ENCODE measurements at places on chromosomes 5 and 9. TPM values are rescaled to one million over a fixed set of nuclear protein-coding genes. Genes with fewer than 3 reads are reported as not detected.
A peak's percentile ranks its signal among the peaks of the same experiment; 100 is the strongest.

DNA sequence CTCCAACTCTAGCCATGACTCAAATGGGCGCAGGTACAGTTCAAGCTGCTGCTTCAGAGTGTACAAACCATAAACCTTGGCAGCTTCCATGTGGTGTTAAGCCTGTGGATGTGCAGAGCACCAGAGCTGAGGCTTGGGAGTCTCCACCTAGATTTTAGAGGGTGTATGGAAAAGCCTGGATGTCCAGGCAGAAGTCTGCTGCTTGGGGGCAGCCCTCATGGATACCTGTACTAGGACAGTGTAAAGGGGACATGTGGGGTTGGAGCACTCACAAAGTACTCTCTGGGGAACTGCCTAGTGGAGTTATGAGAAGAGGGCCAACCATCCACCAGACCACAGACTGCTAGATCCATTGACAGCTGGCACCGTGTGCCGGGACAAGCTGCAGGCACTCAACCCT, 273.5 kb upstream of the ST8SIA4 start:
- no peaks in the 10 kb centered on the region for H3K27me3 ChIP-seq
- H3K36me3 ChIP-seq = no peaks in the 10 kb centered on the region
- no peak for DNase-seq
- no peak overlapping the region for H3K27ac ChIP-seq
- no peak overlapping the region for H3K4me3 ChIP-seq

DNA sequence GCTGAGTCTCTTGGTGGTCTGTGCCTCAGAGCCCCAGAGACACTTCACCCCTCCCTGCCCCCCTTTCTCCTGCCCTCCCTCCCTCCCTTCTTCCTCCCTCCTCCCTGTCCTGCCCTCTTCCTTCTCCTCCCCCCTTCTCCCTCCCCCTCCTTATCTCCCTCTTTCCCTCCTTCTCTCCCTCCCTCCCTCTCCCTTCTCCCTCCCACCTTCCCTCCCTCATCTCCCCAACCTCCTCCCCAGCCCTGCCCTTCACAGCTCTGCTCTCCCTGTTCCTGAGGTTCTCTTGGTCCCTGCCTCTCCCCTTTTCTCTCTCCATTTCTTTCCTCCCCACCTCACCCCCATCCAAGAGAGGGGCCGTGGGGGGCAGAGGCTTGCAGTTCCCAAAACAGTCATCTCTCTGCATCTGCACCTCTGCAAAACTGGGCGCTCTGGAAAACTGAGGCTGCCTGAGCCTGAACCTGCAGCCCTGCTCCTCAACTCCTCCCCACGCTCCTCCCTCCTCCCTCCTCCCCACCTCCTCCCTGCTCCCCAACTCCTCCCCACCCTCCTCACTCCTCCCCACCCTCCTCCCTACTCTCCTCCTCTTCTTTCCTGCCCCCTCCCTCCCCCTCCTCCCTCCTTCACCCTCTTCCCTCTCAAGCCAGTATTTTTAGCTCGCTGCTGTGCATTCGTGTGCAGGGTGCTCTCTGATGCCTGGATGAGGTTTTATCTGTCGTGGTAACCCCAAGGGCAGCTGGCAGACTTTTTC, 219.1 kb downstream of the C9orf50 start:
- DNase-seq = peak; percentile 56
- H3K27me3 ChIP-seq = no peaks in the 10 kb centered on the region
- H3K4me3 ChIP-seq = no peak overlapping the region
- peaks cover 25% of the 10 kb centered on the region for H3K4me1 ChIP-seq

GRCh38 chr9:6184749-6185645, 30.6 kb upstream of the IL33 start:
- peaks cover 15% of the 10 kb centered on the region for H3K4me1 ChIP-seq
- no peak for DNase-seq
- H3K36me3 ChIP-seq = no peaks in the 10 kb centered on the region
- H3K4me3 ChIP-seq = no peak overlapping the region
- H3K27me3 ChIP-seq = no peaks in the 10 kb centered on the region

GRCh38 chr5:94239266-94239665, 379.1 kb downstream of the KIAA0825 start:
- H3K4me1 ChIP-seq = peaks cover 5% of the 10 kb centered on the region
- no peak for DNase-seq
- no peak overlapping the region for H3K27ac ChIP-seq
- no peaks in the 10 kb centered on the region for H3K27me3 ChIP-seq
- H3K36me3 ChIP-seq = no peaks in the 10 kb centered on the region

- H3K36me3 ChIP-seq = no peaks in the 10 kb centered on the region
- peak within 1 kb of the TSS; percentile 94 for H3K27ac ChIP-seq
- peak within 1 kb of the TSS; percentile 93 for H3K4me3 ChIP-seq
- DNase-seq = peak; percentile 64
- no peaks in the 10 kb centered on the region for H3K27me3 ChIP-seq
- H3K4me1 ChIP-seq = peaks cover 19% of the 10 kb centered on the region
These were observed at the start of gene ABLIM3 for GRCh38 chr5:149141224-149141956. Gene ABLIM3 (plus strand): TSS chr5:149141493. CDS start chr5:149142096, 603 bp downstream.

DNA sequence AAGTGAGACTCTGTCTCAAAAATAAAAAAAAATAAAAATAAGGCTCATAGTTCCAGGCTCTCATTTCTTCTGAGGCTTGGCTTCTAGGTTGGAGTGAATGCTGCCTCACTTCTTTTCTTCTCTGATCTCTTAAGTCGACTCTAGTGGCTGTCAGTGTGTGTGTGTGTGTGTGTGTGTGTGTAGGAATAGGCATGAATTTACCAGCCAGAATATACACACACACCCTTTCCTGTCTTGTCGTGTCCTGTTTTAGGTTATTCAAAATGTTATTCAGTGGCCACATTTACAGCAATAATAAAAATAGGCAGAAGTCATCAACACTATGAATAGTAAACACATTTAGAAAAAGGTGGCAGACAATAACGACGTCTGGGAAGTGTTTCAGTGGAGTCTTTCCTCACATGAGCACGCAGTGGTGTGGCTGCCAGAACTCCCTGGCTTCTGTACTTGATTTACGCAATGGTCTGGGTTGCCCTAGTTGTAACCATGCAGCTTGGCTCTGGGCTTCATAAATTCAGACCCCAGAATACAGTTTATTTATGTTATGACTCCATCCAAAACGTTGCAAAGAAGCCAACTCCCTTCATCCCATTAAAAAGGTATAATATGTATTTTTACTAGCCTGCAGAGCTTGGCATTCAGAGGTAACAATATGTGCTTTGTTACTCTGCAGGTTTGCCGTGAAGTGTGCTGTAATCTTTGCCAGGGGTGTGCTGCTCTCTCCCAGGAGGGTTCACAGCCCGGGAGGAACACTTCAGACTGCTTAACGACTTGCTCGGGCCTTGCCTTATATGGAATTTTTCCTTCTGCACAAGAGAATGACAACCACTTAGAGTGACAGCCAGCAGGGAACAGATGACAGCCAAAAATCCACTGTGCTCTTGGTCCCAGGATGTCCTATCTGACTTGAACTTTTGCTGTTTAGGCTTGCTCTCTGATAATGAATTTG, 34.4 kb upstream of the PALM2AKAP2 start:
- peak overlapping the region; percentile 24 for H3K4me3 ChIP-seq
- peaks cover 37% of the 10 kb centered on the region for H3K4me1 ChIP-seq
- no peaks in the 10 kb centered on the region for H3K27me3 ChIP-seq

DNA sequence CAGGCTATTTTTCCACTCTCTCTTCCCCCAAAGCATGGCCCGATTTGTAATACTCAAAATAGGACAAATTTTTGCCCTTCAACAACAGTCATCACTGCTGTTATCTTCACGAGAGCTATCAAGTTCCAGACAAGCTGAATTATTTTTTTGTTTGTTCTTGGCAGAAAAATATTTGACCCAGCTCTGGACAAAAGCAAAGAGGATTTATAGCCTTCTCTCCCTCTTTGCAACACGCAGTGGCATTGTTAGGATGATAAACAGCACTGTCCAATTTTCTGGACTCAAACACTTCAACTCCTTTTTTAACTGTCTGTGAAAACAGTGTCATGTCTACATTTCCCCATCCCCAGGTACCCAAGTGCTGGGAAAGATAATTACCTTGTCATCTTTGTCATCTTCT, 160.3 kb downstream of the SLF1 start:
- no peak for DNase-seq
- no peak overlapping the region for H3K4me3 ChIP-seq
- H3K36me3 ChIP-seq = no peaks in the 10 kb centered on the region
- peaks cover 5% of the 10 kb centered on the region for H3K27me3 ChIP-seq

DNA sequence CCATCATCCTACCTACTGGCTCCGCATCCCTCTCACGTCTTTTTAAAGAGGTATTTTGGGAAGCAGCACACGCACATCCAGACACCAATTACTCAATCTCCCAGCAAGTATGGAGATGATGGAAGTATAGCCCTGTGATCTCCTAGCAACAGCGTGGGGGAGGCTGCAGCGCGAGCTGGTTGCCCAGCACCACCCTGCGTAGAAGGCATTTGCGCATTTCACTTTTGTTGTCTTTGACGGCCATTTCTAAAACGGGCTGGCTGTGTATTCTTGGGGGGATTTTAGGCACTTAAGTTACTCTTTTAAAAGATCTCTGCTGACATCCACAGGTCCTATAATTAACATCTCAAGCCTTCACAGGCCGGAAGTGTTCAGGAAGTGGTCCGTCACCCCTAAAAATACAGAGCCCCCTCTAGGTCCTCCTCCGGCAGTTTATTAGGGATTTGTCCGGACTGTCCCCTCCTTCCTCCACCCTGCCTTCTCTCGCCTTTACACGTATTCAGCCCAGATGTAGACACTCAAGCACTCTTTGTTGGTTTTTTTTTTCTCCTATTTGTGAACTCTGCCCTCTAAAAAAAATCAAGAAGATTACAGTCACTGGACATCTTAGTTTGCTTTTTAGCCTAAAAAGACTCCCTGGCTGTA, 371.4 kb downstream of the NTRK2 start:
- H3K27ac ChIP-seq = no peak overlapping the region
- no peaks in the 10 kb centered on the region for H3K36me3 ChIP-seq
- H3K27me3 ChIP-seq = no peaks in the 10 kb centered on the region
- no peak for DNase-seq

- H3K27me3 ChIP-seq = no peaks in the 10 kb centered on the region
- H3K4me3 ChIP-seq = no peak overlapping the region
- DNase-seq = no peak
These were observed 134.8 kb upstream of the PCA3 start for GRCh38 chr9:76629205-76629990.

DNA sequence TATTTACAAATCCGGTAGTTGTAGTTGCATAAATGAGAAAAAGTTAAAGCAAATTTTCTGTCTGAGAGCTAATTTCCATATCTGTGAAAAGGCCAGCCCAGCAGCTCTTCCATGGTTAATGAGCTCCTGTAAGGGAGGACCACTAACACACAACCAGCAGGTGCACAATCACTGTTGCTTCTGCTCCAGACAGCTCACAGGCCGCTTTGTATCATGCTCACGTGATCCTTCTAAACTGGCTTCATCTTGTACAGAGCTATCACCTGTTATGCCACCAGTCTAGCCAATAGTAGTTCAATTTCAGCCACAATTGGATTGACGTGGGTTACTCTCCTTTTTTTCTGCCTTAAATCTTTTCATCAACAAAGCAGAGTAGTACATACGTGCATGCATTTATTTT, 38.3 kb upstream of the FBXL17 start:
- no peaks in the 10 kb centered on the region for H3K27me3 ChIP-seq
- no peak overlapping the region for H3K4me3 ChIP-seq
- DNase-seq = no peak
- H3K36me3 ChIP-seq = no peaks in the 10 kb centered on the region

- H3K36me3 ChIP-seq = no peaks in the 10 kb centered on the region
- H3K27ac ChIP-seq = no peak overlapping the region
- peak; percentile 34 for DNase-seq
- no peak overlapping the region for H3K4me3 ChIP-seq
- H3K27me3 ChIP-seq = no peaks in the 10 kb centered on the region
These were observed 106.8 kb downstream of the PDE6A start for GRCh38 chr5:149837680-149838269.

- H3K36me3 ChIP-seq = no peaks in the 10 kb centered on the region
- DNase-seq = peak; percentile 38
- peaks cover 16% of the 10 kb centered on the region for H3K4me1 ChIP-seq
- H3K27ac ChIP-seq = no peak overlapping the region
- no peak overlapping the region for H3K4me3 ChIP-seq
These were observed 92.3 kb downstream of the LMX1B start for GRCh38 chr9:126705767-126706697.

DNA sequence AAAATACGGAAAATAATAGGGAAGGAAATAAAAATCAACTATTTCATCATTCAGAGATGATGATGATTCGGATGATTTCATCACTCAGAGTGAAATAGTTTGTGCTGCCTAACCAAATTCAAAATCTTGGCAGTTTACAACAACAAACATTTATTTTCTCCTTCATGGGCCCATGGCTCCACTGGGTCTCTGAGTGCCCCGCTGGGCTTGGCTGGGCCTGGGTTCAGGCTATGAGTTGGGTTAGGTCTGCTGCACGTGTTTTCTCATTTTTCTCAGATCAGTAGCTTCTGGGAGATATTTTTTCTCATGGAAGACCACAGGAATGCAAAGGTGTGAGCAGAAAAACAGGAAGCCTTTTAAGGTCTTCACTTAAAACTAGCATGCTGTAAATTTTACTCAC, 24.0 kb upstream of the F2RL1 start:
- H3K4me3 ChIP-seq = no peak overlapping the region
- H3K4me1 ChIP-seq = peaks cover 11% of the 10 kb centered on the region
- H3K27me3 ChIP-seq = no peaks in the 10 kb centered on the region
- no peak overlapping the region for H3K27ac ChIP-seq

- H3K4me1 ChIP-seq = peaks cover 4% of the 10 kb centered on the region
- no peaks in the 10 kb centered on the region for H3K27me3 ChIP-seq
- DNase-seq = no peak
- H3K4me3 ChIP-seq = no peak overlapping the region
- H3K36me3 ChIP-seq = no peaks in the 10 kb centered on the region
- no peak overlapping the region for H3K27ac ChIP-seq
These were observed 72.1 kb upstream of the ZNF618 start for GRCh38 chr9:113803811-113804589.

GRCh38 chr9:85713897-85714296, 27.9 kb downstream of the AGTPBP1 start:
- H3K27ac ChIP-seq = no peak overlapping the region
- H3K27me3 ChIP-seq = no peaks in the 10 kb centered on the region
- peaks cover 12% of the 10 kb centered on the region for H3K36me3 ChIP-seq
- DNase-seq = no peak
- no peak overlapping the region for H3K4me3 ChIP-seq

GRCh38 chr5:56343988-56344387, 110.9 kb upstream of the ANKRD55 start:
- DNase-seq = no peak
- H3K27ac ChIP-seq = no peak overlapping the region
- H3K4me1 ChIP-seq = no peaks in the 10 kb centered on the region
- H3K27me3 ChIP-seq = no peaks in the 10 kb centered on the region
- no peaks in the 10 kb centered on the region for H3K36me3 ChIP-seq

GRCh38 chr9:16307626-16308195, 562.8 kb downstream of the BNC2 start:
- H3K4me3 ChIP-seq = no peak overlapping the region
- DNase-seq = no peak
- no peak overlapping the region for H3K27ac ChIP-seq
- no peaks in the 10 kb centered on the region for H3K36me3 ChIP-seq
- peaks cover 10% of the 10 kb centered on the region for H3K27me3 ChIP-seq
- H3K4me1 ChIP-seq = peaks cover 9% of the 10 kb centered on the region

Gene MYMK
- total RNA-seq = not detected

Gene SAXO1
- not detected for total RNA-seq

Gene TMEM252
- total RNA-seq = not detected

Gene LVRN
- total RNA-seq = 0.31 TPM

Gene IFNA17
- not detected for total RNA-seq

Gene C9orf153
- 0.23 TPM for total RNA-seq

Gene UBE2QL1
- 17.3 TPM for total RNA-seq

Gene TMC1
- total RNA-seq = not detected

All from heart right ventricle (tissue), 16 donors.